ENCODE measurements at places on chromosomes 6 and 20.
A peak's percentile ranks its signal among the peaks of the same experiment; 100 is the strongest.

- no peak overlapping the region for H3K4me3 ChIP-seq
- no peak for DNase-seq
- no peak overlapping the region for H3K27ac ChIP-seq
- H3K36me3 ChIP-seq = no peaks in the 10 kb centered on the region
- no peaks in the 10 kb centered on the region for H3K4me1 ChIP-seq
Measured at GRCh38 chr6:154058963-154059680, 20.1 kb downstream of the OPRM1 start.

GRCh38 chr6:128204616-128205015 lies 303.8 kb upstream of the THEMIS start:
- no peak overlapping the region for H3K4me3 ChIP-seq
- no peaks in the 10 kb centered on the region for H3K27me3 ChIP-seq
- no peak for DNase-seq
- H3K36me3 ChIP-seq = no peaks in the 10 kb centered on the region
- no peak overlapping the region for H3K27ac ChIP-seq

DNA sequence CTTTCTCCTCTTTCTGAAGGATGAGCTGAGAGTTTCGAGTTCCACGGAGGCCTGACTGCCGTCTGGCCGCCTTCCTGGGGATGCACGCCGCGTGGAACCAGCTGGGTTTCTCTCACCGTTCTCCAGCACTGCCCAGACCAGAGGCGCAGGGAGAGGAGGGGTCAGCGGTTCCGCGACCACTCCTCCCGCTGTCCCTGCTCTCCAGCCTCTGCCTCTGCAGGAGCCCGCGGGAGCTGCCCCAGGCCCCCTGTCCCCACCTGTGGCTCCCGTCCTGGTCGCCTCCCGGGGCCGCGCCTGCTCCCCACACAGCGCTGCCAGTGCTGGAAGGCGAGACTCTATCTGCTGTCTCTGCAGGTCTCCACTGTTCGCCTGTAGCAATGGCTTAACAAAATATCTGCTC lies 106.8 kb upstream of the AFDN start:
- no peak for DNase-seq
- no peaks in the 10 kb centered on the region for H3K27me3 ChIP-seq
- H3K4me3 ChIP-seq = no peak overlapping the region
- no peak overlapping the region for H3K27ac ChIP-seq
- H3K36me3 ChIP-seq = no peaks in the 10 kb centered on the region

GRCh38 chr6:164066335-164066734 lies 651.8 kb downstream of the QKI start:
- no peak for DNase-seq
- H3K27me3 ChIP-seq = no peaks in the 10 kb centered on the region

DNA sequence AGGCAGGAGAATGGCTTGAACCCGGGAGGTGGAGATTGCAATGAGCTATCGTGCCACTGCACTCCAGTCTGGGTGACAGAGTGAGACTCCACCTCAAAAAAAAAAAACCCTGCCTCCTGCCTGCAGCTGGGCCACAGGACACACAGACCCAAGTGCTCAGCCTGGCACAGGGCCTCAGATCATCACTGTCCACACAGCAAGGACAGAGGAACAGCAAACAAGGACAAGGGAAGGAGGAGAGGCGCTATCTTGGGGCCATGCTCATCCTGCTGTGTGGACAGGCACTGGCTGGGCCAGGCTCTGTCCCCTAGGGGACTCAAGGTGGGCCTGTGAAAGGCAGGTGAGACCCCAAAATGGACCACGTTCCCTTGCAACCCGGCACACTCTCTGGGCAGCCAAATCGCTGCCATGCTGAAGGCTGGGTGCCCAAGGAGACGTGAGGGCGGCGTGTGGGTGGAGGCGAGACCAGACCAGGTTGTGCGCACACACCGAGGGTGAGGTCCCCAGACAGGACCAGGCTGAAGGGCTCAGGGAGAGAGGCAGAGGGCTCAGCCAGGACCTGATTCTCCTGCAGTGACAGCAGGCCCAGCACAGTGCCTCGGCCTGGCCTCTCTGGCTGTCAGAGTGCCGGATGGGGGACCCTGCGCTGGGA lies 9.1 kb downstream of the UCKL1 start:
- DNase-seq = no peak
- H3K36me3 ChIP-seq = peaks cover 54% of the 10 kb centered on the region
- no peak overlapping the region for H3K27ac ChIP-seq
- no peaks in the 10 kb centered on the region for H3K27me3 ChIP-seq
- no peak overlapping the region for H3K4me3 ChIP-seq

GRCh38 chr20:29408034-29408695 lies 1849.3 kb upstream of the DEFB115 start:
- H3K36me3 ChIP-seq = no peaks in the 10 kb centered on the region
- no peaks in the 10 kb centered on the region for H3K4me1 ChIP-seq
- H3K4me3 ChIP-seq = no peak overlapping the region
- H3K27me3 ChIP-seq = no peaks in the 10 kb centered on the region

DNA sequence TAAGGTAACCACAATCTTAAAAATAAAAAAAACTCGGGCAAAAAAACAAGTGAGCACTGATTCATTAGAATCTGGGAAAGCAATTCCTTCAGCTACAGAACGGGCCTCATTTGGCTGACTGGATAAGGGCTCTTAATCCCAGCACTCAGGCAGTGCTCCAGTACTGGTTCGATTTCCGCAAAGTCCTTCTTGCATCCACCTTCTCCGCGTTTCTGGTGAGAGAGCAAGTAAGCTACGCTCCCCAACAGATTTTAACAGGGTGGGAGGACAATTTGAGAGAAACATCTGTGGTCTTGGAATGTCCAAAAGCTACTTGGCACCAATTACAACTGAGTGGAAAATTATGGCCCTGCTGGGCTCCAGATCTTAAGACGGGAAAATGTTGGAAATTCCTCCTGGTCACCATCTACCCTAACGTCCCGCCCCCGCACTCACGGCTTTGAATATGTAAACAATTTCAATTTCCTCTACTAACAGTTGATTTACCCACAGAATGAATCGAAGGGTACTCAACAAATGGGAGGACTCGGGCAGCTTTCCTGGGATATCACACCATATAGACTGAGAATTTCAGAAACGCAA lies 18.1 kb upstream of the ZSCAN9 start:
- 0 out of 2 replicates have a peak, but pooled peaks cover 6% of the 10 kb centered on the region for H3K4me1 ChIP-seq
- peak overlapping the region; percentile 26 for H3K4me3 ChIP-seq
- no peak for DNase-seq
- no peaks in the 10 kb centered on the region for H3K36me3 ChIP-seq

DNA sequence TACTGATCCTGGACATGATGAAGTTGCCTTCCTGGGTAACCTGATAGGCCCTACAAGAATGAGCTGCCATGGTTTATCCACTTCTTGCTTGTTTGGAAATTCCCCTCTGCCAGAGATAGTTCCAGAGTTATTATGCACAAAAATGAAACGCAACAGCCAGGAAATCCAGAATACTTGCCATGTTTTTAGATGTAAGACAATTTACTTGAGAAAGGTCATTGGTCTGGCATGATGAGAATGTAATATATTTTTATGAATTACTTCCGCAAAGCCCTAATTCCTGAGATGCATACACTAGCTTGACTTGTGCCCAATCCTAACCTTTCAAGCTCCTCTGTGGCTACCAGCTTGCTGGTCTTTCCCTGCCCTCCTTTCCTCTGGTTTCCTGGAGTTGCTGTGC lies 27.9 kb upstream of the NT5E start:
- peaks cover 55% of the 10 kb centered on the region for H3K4me1 ChIP-seq
- H3K27me3 ChIP-seq = no peaks in the 10 kb centered on the region
- no peak overlapping the region for H3K4me3 ChIP-seq

DNA sequence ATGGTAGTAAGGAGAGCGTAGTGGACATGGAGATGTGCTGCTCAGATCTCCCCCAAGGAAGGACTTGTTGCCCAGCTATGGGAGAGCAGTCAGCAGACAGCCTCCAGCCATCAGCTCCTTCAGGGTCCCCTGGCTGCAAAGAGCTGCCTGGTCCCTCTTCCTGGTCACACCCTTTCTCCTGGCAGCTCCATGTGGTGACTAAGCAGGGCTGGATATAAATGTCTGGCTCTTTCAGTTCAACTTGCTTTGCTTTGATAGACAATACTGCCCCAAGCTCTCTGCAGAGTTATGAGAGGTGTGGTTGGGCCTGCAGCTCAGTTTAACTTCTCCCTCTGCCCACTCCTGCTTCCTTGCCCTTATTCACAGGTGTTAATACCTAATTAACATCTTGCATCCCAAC lies 64.1 kb upstream of the DDR1 start:
- 0 out of 2 replicates have a peak overlapping the region, but pooled peaks have one; percentile 77 for H3K27ac ChIP-seq
- H3K4me3 ChIP-seq = no peak overlapping the region
- peak; percentile 75 for DNase-seq
- no peaks in the 10 kb centered on the region for H3K36me3 ChIP-seq

DNA sequence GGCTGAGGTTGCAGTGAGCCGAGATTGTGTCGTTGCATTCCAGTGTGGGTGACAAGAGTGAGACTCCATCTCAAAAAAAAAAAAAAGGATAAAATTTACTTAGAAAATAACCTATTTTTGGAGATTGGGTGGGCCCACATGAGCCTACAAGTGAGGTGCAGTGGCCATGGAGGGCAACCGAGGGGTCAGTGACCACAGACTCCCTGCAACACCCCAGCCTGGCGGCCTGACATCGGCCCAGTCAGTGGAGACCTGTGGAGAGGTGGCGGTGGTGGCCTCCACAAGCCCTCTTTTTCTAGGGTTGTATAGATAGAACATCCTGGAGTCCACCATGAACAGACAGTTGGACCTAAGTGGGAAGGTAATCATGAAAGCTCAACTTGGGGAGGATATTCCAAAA lies 52.7 kb downstream of the BTBD9 start:
- no peaks in the 10 kb centered on the region for H3K4me1 ChIP-seq
- no peaks in the 10 kb centered on the region for H3K27me3 ChIP-seq
- no peak for DNase-seq
- H3K36me3 ChIP-seq = 0 out of 2 replicates have a peak, but pooled peaks cover 3% of the 10 kb centered on the region
- no peak overlapping the region for H3K27ac ChIP-seq
- no peak overlapping the region for H3K4me3 ChIP-seq

- no peak for DNase-seq
- no peak overlapping the region for H3K4me3 ChIP-seq
- no peaks in the 10 kb centered on the region for H3K36me3 ChIP-seq
Measured at GRCh38 chr20:63554361-63555278, 661 bp downstream of the FNDC11 start.
